ENCODE measurements at places on chromosomes 13 and 19.

- DNase-seq, result peak; percentile 58
These were observed 830 bp downstream of the NEK5 start for GRCh38 chr13:52127783-52128702.

DNA sequence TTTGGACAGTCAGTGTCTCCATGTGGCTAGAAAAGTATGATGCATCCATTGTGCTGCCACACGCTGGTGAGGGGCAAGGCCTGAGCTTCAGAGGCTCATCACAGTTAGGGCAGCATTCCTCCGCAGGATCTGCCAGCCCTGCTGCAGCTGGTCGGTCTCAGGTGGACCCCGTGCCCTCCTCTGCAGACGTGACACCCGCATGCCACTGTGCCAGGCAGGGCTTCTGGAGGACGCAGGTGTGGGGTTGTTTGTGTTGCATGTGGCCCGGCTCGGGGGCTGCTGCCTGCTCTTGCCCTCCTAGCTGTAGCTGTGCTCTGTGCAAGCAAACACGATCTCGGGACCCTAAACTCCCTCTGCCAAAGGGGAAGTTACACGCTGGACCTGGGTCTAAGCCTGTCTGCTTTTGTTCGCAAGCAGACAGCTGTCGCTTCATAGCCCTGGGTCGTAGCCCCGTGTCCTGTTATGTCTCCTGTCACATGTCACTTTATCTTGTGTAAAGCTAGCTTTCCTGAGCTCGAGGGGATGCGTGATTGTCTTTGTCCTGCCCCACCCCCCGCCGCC, 45.3 kb downstream of the SLC7A9 start:
- no peak for DNase-seq

- DNase-seq, result no peak
These were observed 60.1 kb downstream of the DCT start for GRCh38 chr13:94419304-94419924.

DNA sequence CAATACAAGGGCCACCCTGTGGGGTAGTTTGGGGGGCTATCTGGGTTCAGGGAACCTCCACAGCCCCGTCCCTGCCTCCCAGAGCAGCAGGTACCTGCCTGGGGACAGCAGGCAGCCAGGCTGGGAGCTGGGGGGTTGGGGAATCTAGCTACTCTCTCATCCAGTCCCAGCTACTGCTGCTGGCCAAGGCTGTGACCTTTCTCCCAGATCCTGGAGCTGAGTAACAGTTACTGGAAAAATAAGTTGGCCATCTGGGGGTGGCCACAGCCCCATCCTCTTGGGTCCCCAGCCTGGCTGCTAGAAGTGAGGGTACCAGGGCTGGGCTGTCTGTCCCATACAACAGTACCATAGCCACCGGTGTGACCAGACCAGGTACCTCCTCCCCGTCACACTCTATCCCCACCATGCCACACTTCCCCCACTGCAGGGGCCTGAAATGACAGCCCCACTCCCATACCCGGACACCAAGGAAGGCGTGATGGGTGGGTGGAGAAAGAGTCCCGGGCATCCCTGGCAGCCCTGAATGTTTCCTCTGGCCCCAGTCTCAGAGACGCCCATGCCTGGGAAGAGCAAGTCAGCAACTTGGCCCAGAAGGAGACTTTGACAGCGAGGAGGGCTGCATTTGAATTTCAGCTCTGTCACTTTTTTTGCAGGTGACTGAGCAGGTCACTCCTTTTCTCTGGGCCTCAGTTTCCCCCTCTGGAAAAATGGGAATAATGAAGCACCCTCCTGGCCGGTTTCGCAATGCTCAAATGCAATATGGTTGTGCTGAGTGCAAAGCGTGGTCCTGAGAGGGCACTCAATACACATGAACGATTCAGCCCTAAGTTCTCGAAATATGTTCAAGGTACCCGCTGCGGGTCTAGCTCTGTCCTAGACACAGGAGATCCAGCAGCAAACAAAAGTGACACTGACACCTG, 30.7 kb upstream of the NFIC start:
- DNase-seq, result no peak

GRCh38 chr19:58519087-58519354, 589 bp downstream of the ZBTB45 start:
- DNase-seq, result peak; percentile 49

GRCh38 chr19:43658001-43658400, 12.0 kb downstream of the PLAUR start:
- DNase-seq, result no peak

DNA sequence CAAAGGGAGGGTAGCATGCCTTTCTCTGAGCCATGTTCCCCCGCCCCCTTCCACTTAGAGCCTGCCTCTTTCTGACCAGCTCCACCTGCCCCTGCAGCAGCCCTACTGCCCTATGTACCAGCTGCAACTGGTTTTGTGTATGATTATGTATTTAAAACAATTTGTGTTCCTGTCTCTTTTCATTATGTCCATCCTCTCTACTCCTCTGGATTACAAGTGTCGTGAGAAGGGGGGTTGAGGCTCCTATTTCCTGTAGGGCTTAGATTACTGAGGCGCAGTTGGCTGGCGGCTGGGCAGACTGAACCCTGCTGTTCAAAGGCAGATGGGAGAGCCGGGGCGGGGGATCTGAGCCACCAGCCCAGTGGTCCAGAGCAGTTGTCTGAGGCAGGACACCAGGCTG, 213.3 kb downstream of the KCNRG start:
- no peak for DNase-seq

DNA sequence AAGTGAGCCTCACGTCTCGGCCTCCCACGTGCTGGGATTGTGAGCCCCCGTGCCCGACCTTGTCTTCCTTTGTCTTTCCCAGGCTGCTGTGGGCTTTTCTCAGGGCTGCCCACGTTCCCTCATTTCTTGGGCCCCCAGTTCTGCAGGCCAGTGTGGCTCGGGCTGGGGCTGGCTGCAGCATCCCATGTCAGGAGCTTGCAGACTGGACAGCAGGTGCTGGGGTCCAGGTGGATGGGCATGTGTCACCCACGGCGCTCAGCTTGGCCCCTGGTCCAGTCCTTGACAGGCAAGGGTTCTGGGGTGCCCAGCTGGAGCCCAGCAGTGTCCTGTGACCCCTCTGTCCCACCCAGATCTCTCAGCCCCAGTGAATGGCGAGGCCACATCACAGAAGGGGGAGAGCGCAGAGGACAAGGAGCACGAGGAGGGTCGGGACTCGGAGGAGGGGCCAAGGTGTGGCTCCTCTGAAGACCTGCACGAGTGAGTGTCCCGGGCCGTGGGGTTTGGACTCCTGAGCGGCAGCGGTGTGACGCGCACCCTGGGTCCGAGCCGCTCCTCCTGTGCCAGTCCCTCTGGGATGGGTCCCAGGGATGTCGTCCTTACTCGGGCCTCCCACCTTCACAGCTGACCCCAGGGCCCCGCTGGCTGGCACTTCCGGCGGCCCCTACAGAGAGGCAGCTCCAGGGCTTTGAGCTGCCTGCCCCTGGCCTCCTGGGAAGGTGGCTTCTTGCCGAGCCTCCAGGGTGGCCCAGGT, 17.3 kb downstream of the PLIN4 start:
- no peak for DNase-seq

DNA sequence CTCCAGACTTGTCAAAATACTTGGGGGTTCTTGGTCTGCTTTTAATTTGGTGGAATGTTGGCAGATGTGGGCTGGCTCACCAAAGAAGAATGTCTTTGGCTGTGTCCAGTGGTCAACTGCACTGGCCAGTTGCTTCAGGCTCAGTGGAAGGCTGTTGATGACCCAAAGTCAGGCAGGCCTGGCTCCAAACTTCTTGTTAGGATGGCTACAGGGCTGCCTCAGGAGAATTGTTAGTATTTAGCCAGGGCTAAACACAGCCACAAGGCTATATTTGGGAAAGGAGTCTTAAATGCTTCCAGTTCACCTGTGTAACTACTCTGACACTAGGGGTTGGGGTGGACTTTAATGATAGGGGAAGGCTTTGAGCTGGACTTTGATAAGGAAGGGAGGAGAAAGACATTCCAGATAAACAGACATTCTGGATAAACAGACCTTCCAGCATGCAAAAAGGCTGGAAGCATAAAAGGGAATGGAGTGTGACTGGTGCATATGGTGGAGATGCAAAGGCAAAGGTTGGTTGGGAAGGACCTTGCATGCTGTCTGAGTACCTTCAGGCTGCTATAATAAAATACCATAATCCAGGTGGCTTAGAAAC, 116.8 kb downstream of the FOXO1 start:
- no peak for DNase-seq

DNA sequence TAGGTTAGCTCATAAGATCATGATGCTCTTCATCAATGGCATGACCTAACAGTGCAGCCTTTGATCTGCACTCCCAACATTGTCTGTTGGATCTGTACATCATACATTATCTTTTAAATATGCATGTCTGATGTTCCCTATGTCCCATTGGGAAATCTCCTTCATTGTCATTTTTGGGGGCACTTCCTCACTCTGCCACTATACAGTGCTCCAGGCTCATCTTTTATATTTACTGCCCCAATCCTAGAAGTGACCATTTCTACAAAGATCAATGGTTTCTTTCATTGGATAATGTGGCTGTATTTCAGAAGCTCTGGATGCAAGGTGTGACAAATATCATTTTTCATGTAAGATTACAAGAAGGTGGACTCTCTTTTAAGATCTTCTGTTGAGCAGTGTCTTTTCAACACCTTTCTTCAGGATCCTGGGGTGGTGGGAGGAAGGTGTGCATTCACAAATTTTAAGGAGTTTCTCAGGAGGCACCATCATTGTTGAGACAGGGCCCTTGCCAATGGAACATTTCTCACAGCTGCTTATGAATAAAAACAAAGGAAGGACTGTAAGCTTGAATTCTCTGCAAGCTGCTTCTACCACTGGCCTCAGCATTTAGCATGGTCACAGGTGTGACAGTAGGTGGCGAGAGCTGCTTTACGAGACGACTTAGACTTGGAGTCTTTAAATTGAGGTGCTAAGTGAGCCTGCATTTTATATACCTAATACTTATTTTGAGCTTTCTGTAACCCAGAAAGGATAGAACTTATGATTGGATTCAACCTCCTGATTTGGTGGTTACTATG, 403.0 kb downstream of the LMO7 start:
- DNase-seq, result no peak

- no peak for DNase-seq
These were observed 80.6 kb upstream of the CLDN10 start for GRCh38 chr13:95471960-95472359.

All from NCI-H345 (cell line).